DMS153 (cell line): ENCODE measurements at places on chromosomes 7 and 10.

DNA sequence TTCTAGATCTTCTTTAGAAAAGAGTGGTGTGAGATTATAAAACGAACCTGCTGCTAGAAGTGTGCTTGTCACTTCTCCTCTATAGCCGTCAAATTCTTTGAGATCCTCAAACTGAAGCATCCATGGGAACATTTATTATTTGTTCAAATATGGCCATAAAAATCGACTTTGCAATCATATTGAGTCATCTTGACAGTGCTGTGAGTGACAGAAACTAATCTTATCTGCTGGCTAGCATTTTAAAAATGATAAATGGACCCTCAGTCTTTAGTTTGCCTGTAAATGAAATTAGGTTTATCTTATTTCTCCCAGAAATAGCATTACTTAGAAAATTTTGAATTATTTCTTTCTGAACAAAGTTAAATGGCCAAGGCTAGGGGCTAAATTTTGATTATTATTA lies 290.8 kb downstream of the EXOC4 start:
- no peak for DNase-seq

GRCh38 chr7:28739128-28739527 lies 219.0 kb downstream of the TRIL start:
- DNase-seq, result no peak

DNA sequence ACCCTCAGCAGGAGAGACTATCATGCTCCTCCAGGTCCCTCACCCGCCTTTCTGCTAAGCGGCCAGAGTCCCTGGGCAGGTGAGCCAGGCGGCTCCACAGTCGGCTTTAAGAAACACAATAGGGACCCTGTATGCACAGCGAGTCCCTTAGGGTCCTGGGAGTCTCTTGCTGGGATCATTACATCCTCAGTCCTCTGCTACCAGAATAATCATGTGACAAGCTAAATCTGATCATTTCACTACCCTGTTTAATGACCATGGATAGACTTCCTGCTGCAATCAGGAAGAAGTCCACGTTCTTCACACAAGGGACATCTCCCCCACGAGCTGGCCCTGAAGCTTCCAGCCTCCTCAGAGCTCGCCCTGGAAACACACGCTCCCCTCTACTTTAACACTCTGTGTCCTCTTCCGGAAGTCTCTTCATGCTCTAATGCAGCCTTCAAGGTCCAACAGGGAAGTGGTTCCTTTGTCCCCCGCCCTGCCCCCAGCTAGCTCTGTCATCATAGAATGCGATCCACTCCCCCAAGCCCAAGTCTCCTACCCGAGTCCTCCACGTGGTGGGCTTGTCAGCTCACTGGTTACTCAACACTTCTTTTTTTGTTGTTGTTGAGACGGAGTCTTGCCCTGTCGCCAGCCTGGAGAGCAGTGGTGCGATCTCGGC lies 101.5 kb downstream of the RNF216 start:
- no peak for DNase-seq

DNA sequence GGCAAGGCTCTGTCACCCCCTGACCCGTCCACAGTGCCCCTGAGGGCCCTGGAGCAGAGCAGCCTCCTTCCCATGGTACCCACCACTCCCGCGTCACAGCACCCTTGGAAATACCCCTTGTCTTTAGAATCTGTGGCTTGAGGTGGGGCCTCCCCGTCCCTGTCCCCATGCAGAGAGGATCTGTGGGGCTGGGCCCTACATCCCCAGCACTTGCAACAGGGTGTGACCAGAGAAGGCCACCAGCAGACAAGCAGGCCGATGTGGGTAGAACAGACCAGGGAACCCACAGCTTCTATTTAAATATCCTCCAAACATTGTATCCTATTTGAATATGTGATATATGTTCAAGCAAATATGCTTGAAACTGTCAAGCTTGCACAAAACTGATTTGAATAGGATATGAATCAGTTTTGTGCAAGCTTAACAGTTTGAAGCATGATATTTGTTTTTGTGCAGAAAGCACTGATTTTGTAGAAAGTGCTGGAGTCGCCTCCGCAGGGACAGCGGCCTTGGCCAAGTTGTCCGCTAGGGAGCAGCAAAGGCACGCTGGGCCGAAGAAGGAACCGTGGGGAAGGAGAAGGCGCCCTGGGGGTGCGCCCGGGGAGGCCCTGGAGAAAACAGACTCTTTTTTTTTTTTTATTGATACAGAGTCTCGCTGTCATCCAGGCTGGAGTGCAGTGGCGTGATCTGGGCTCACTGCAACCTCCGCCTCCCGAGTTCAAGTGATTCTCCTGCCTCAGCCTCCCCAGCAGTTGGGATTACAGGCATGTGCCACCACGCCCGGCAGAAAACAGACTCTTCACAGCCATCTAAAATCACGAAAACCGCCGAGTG lies 2.2 kb downstream of the CFAP46 start:
- peak; percentile 5 for DNase-seq

DNA sequence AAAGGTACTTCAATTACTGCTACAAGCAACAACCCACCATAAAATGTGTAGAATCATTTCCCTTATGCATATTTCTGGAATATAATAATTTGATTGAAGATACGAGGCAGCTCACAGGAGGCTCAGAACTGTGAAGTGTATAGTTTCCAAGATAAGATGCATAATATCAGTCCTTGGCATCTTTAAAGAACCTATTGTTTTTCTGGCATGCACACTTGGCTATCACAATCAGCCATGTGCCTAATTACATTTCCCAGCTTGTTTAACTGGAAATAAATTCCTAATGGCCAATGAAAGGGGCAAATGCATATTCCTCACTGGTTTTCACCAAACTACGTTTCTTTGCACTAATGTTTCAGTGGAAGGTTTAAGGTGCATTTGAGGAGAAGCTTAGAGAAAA lies 83.4 kb upstream of the LRRC18 start:
- no peak for DNase-seq

DNA sequence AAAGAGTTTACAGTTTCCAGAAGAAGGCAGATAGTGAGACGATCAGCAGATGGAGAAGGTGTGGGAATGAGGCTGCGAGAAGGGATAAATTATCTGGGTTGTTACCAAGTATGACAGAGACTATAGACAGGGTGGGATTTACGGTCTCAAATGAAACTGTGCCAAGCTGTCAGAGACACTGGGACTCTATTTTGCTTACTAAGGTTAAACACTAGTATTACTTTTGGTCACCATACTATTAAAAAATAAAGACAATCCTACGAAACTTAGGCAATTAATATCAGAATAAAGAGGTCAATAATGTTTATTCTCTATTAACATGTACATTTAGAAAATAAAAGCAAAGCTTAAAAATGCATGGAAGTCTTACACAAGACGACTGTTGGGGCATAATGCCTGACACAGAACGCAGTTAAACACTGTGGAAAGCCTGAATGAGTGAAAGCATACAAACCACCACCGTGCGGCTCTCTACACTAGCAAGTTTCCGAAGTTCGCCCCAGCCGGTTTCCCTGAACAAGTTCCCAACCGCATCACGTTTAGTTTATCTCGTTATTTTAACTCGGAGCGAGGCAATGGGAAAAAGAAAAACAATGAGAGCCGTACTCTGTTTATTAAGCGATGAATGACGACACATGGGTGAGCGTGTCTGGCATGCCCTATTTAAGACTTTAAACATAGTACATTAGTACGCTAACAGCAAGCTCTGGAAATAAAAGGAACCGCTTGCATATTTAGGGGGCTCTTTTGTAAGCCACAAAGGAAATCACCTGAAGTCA lies 909 bp upstream of the CC2D2B start:
- no peak for DNase-seq
